Right lung (tissue), 10 donors: ENCODE measurements at places on chromosomes 6 and 20.

GRCh38 chr20:41534170-41534569, 84.0 kb downstream of the CHD6 start:
- DNase-seq, result no peak

DNA sequence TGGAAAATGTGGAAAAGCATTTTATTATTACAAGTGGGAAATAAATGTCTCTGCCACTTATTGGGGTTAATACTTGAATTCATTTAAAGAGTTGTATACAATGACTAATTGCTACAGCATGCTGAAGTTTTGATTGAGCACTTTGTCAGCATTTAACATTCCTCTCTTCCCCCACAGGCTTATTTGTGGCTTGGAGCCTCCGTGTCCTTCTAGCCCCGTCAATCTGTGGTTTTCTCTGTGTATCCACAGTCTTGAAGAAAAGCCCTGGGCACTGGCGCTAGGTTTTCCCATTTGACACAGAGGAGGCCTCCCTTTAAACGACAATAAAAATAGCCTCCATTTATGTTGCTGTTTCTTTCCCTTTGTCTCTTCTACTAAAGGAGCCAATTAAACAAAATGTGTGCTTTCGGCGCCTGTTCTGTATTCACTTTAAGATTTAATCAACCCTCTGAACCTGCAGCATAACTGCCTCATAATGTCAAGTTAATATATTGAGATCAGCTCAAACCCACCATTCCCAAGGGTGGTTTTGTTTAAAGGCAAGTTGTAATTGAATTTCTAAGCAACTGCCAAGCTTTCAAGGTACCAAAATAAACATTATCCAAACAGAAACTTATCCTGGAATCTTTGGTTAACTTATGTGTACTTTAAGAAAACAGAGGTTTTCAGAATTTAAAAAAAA, 326.6 kb upstream of the RNF24 start:
- DNase-seq, result no peak

DNA sequence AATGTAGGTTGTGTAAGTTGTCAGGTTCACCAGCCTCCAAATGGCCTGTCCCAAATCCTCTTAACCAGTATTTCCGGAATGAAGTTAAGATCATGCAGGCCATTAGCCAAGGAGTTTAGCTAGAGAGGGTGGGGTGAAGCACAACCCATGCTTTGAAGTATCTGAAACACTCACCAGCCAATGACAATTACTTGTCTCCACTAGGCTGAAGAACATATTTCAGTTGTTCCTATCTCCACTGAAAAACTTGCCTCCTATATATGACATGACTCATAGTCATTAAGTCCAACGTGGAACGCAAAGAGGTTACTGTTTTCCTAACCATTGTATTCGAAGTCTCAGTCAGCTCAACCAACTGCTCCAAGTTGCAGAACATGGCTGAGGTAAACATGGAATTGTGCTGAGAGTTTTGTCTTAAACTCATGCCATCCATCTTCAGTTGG, 37.4 kb upstream of the TNFAIP3 start:
- no peak for DNase-seq

- no peak for DNase-seq
Measured at GRCh38 chr6:163635731-163636364, 221.3 kb downstream of the QKI start.

DNA sequence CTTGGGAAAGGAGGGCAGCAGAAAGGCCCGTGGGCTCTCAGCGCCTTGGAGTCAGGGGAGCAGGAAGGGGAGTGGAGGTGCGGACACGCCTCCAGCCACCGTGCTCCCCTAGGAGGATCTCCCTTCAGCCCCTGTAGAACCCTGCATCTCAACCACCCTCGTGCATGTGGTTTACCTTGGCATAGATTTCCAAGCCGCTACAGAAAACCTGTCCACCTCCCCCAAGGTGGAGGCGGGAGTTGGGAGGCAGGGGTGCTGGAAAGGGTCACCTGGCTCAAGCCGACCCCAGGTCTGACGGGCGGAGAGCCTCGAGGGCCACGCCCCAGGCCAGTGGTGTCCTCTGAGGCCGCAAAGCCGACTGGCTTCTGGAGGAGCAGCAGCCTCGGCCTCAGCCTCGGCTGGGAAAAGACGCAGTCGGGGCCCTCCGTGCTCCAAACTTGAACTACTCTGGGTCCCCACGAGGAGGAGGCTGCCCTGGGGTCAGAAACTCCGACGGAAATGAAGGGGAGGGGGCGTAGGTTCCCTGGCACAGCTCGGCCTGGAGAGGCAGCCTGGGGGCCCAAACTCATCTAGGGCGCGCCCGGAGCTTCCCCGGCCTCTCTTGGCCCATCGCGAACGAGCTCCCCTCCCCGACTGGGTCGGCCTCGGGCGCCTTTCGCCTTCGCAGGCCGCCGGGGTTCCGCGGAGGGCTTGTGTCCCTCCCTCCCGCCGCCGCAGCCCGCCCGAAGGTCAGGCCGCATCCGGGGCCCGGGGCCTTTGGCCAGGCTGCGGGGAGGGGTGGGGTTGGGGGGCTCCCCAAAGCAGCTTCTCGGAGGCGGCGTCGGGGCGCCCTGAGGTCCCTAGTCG, 6.3 kb upstream of the FOXF2 start:
- no peak for DNase-seq

- no peak for DNase-seq
Measured at GRCh38 chr6:37514321-37514771, 14.7 kb upstream of the CCDC167 start.
